DMS53 (cell line): ENCODE measurements at places on chromosomes 3 and 15.
A peak's percentile ranks its signal among the peaks of the same experiment; 100 is the strongest.

DNA sequence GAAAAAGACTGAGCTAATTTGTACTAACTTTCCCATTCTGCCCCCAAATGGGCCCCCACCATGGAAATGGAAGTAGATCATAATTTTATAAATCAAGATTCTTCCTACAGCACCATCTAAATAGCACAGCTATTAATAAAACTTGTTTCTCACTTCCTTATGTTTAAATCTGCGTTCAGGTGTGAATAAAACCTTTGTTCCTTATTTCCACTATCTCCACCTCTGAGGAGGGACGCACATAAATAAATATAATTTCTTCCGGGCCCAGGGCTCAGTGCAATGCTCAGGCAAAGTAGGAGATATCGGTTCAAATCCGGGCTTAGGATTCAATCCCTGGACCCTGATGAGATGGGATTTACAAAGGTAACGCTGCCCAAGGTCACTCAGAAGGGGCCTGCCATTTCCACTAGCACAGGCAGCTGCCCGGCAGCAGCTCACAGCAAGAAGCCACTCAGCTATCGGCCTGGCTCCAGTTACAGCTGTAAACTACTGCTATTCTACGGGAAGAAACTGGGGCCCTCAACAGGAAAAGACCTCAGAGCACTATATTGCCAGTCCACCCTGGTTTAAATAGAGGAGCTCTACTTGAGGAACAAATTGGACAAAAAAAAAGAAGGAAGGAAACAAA lies 52.5 kb downstream of the FOXP1 start:
- DNase-seq, result no peak

DNA sequence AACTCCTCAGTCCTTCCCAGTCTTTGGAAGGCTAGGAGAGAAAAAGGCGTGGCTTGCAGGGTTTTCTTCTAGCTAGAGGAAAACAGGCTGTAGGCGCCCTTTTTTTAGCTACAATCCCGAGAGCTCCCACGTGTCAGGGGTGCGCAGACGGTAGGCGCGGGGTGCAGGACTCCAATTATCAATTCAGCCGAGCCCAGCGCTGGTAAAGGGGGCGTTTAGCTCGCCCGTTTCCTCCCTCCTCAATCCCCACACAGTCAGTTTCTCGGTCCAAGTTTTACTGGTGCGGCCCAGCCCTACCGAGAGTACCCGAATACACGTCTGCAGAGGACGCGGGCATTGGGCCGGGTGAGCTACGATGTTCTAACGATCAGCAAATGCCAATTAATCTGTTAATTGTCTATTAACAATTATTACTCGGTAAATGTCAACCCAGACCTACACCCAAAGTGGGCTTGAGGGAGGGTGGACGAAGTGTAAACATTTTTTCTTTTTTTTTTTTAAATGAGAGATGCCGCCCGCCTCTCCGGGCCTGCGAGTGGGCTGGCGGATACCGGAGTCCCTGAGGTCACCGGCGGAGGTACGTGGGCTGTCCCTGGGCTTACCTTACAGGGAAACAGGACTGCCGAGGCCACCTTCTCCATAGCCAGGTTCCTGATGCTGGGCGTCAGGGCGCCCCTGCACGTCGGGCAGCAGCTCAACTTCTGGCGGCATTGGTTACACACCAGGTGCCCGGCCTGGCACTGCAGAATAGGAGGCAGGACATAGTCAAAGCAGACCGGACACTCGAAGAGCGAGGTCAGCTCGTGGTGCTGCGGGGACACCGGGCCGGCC lies 923 bp downstream of the SIAH2 start:
- peak; percentile 64 for DNase-seq

GRCh38 chr15:64634576-64635498 lies 140.6 kb downstream of the RBPMS2 start:
- DNase-seq, result peak; percentile 13

- DNase-seq, result no peak
These were observed 216.0 kb downstream of the DIPK2A start for GRCh38 chr3:144187531-144188210.

DNA sequence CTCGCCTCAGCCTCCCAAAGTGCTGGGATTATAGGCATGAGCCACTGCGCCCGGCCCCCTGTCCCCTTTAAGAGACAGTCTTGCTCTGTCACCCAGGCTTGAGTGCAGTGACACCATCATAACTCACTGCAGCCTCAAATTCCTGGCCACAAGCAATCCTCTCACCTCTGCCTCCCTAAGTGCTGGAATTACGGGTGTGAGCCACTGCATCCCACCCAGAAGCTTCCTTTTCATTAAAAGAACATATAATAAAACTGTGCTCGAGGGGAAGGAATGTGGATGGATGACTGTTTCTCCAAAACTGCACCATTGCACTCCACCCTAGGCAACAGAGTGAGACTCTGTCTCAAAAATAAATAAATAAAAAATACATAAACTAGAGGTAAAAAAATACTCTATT lies 70.1 kb downstream of the NCEH1 start:
- no peak for DNase-seq

DNA sequence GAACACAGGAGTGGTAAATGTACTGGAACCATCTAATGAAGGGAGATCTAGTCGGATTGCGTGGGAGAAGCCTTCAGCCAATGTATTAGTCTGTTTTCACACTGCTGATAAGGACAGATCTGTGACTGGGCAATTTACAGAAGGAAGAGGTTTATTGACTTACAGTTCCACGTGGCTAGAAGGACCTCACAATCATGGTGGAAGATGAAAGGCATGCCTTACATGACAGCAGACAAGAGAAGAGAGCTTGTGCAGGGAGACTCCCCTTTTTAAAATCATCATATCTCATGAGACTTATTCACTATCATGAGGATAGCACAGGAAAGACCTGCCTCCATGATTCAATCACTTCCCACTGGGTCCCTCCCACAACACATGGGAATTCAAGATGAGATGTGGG lies 17.0 kb downstream of the HRG start:
- DNase-seq, result peak; percentile 5

- peak; percentile 63 for DNase-seq
These were observed 40.9 kb downstream of the UACA start for GRCh38 chr15:70722266-70723121.

DNA sequence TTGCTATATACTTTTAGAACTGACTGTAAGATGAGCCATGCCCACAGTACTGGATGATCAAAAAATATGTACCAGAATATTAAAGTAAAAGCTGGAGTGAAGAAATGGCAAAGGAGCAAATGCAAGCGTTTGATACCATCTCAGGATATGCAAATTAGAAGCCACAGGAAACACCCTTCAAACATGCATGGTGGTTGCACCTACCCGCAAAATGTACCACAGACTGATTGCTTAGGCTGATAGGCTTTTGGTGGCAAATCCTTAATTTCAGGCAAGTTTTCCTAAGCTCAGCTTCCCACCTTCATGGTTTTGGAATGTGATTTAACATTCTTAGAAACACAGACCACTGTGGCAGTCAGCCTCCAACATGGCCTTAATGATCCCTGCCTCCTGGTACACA lies 149.0 kb downstream of the PDZRN3 start:
- DNase-seq, result no peak

DNA sequence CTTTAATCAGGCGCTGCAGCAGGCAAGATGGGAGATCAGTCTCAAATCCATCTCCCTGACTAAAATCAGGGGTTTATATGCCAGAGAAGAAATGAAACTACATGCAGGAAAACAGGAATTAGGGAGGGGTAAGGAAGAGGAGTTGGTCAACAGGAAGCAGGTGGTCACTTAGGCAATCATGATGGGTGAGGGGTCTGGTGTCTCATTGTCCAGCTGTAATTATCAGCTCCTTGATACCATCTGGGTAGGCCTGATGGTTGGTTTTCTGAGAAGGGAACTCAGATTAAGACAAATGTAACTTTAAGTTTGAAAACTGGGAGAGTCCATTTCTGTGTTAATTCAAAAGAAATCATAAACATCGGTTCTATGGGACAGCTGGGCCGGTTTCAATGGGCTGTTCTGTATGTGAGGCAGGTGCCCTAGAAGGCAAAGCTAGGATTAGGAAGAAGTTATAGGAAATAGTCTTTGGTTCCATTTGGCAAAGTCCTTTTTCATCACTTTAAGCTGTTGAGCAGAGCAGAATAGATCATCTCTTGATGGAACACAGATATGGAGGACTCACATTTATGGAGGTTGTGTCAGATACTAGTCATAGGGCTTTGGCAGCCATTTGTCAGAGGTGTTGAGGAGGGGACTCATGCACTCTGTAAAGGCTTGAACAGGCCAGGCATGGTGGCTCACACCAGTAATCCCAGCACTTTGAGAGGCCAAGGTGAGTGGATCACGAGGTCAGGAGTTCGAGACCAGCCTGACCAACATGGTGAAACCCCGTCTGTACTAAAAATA lies 149.4 kb downstream of the VGLL4 start:
- no peak for DNase-seq

DNA sequence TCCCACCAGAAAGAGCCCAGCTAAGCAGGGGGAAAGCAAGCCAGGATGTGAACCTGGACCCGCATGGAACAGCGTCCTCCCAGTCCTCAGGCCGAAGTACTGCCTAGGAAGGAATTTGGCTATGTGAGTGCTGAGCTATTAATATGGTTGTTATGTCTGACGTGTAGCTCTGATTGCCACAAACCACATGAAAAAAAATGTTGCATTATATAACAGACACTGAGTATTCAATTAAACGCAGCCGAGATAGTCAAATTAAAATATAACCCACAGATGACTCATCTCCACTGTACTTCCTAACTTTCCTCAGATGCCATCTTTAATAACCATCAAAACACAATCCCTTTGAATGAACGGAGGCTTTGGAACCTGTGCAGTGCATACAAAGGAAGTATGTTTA lies 111.1 kb downstream of the GABRB3 start:
- no peak for DNase-seq
